ENCODE measurements at places on chromosomes 6 and 20.

DNA sequence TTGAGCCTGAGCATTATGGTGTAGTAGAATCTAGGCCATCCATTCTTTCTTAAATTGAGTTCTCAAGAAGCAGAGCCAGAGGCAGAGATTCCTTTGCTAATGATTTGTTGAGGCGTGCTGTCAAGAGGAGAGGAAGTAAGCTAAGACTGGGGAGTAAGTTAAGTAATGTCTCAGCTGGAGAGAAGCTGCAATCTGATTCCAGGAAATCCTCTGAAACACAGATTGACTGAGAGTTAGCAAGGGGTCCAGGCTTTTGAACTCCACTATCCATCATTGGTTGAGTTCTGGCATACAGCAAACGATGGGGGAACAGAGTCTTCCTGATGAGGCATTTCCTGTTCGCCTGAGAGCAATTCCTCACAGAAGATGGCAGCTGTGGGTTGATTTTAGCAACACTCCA, 207.4 kb upstream of the RAB32 start:
- DNase-seq: no peak

DNA sequence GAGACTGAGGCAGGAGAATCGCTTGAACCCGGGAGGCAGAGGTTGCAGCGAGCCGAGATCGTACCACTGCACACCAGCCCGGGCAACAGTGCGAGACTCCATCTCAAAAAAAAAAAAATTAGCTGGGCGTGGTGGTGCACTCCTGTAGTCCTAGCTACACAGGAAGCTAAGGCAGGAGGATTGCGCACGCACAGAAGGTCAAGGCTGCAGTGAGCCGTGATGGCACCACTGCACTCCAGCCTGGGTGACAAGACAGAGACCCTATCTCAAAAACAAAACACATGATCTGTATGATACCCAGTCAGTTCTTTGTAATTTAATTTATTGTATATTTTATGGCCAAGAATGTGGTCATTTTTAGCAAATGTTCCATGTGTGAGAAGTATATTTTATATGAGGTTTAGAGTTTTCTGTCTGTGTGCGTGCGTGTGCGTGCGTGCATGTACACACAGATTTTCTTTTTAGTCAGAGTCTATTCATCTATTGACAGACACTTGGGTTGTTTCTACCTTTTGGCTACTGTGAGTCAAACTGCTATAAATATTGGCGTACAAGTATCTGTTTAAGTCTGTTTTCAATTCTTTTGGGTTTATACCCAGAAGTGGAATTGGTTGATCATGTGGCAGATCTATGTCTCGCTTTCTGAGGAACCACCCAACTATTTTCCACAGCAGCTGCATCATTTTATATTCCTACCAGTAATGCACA, 22.2 kb upstream of the MYL9 start:
- DNase-seq: no peak

DNA sequence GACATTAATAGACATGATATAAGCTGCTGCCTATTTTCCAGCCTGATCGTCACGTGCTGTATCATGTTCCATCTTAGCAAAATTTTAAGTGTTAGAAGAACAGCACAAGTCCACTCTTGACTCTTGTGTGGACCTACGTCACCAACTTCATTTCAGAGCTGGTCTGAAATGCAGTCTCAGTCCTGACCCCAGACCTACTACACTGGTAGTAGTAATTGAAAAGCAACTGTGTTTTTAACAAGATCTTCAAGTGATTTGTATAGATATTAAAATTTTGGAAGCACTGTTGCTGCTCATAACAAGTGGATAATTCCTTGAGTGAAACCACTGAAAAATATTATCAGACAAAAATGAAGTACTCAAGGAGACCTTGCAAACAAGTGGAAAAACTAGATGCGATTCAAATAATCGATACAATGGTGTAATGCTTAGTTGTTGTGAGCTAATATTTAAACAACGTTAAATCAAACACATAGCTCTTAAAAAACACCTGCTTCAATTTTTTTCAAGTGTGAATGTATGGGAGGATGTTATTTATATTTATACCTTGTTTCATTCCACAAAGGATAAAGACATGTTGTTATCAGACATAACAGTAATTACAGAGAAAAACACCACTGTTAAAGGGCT, 110.9 kb upstream of the JAG1 start:
- DNase-seq: no peak

DNA sequence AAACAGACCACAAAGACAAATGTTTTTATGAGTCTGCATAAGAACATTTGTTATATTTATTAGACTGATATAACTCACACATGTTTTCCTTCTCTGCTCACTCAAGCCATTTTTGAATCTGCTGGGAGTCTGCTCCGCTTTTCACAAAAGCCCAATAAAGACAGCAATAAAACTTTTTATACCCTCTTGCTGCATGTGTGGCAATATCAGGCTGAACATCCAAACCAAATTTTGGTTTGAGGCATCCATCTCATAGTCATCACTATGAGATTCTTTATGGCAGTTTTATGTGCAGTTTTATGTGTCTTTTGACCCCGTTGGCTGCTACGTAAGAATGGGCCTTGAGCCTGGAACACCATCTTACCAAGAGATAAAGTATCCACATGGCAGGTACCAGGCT, 1276.8 kb upstream of the ADGRB3 start:
- DNase-seq: no peak

DNA sequence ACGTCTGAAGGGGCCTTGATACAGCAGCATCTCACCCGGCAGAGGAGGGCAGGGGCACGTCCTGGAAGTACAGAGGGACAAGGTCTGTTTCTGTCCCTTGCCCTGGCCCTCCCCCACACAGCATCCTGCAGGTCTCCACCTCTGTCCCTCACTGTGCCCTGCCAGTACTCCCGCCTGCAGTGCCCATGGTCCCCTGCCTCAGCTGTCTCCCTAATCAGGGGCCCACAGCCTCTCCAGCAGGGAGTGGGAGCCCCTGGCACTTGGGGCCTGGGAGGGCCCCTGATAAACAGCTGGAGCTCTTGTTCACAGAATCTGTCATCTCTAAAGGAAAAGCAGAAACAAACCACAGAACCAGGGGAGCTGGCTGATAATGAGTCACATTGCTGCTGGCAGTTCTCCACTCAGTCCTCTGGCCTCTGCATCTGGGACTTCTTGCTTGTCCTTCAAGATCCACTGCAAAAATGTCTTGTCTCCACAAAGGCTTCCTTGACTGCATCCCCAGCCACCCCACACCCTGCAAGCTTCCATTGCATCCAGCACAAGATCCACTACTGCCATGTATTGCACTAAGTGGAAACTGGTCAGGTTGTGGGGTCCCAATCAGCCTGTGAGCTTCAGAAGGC, 33.2 kb upstream of the TAF8 start:
- peak; percentile 70 for DNase-seq

DNA sequence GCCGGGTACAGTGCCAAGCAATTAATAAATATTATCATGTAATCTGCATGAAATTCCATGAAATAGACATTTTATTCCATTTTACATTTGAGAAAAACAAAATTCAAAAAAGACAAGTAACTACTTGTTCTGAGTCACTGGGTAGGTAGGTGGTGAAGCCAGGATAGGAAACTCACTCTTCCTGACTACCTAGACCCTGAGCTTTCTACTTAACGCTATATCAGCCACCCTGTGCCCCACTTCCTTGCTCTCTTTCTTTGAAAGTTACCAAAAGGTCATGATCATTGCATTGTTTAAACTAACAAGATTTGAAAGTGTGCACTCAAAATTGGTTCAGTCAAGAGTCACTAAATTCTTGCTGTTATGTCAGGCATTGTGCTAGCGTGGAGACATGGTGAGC, 235.7 kb downstream of the CD83 start:
- peak; percentile 56 for DNase-seq

DNA sequence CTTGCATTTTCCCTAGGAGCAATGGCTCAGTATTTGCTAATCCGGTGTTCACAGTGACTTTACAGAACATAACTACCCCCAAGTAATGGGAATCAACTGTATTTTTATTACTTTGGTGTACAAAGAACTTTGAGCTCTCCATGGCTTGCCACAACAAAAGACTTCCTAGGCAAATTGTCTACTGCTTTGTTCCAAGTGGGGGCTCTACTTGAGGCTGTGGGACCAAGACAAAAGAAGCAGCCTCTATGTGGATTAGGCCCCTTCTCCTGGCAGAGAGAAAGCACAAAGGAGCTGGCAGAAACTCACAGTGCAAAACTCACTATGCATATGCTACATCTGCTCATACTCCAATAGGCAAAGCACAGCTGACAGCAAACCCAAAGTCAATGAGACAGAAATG, 853 bp downstream of the WFDC8 start:
- DNase-seq: no peak

DNA sequence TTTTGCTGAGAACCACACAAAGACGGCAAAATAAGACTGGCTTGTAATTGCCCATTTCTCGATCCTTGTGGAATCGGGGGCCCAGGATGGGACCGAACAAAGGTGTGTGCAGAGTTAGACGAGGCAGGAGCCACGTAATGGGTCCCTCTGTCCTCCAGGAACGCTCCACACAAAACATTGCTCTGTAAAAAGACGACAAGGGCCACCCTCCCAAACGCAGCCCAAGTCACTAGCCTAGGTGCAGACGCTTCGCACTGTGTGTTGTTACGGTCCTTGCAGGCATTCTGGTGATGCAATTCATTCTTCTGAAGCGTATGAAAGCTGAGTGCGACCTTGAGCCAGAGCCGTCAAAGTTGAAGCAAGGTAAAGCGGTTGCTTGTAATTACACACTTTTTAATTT, 363.4 kb downstream of the TAF4 start:
- DNase-seq: no peak

GRCh38 chr6:113701552-113702254, 155.4 kb upstream of the MARCKS start:
- DNase-seq: no peak

DNA sequence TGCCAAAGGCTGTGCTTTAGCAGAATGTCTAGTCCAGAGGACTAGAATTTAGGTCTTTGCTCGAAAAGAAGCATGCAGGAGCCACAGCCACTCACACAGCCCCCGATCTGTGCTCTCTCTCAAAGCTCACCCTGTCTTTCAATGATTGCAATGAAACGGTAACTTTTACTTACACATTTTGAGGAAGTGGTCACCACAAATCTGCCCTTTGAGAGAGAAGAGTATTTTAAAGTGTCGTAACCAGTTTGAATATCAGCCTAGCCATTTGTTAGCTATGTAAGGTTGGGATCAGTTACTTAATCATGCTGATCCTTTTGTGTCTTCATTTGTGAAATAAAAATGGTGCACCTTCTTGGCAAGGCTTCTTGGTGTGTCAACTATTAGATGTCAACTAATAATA, 209.0 kb downstream of the TFAP2A start:
- DNase-seq: no peak

All from epithelial cell of esophagus (primary cell).